ENCODE measurements at places on chromosomes 4 and X.

DNA sequence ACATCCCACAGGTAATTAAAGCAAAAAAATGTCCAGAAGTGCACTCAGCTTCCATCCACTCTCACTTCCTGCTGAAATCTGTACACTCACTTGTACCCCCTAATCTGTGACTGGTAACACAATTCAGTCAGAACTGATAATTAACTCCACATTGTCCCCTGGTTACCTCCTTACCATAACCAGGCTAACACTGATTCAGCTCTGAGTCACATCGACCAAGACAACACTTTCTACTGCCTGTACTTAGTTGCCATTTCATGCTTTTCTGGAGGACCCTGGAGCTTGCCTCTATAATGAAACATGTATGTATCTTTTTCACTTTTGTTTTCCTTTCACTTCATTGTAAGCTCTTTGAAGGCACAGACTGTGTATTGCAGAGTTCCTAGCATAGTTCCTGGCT lies 130.9 kb upstream of the GABRG1 start:
- no peak for DNase-seq

GRCh38 chr4:24574236-24574635 lies 10.1 kb downstream of the DHX15 start:
- DNase-seq = no peak

- DNase-seq = no peak
Observed at GRCh38 chrX:153411255-153411987, at the start of gene ZFP92. TSS of gene ZFP92 (plus strand) at chrX:153411472. CDS start at chrX:153418323, 6,851 bp downstream.

DNA sequence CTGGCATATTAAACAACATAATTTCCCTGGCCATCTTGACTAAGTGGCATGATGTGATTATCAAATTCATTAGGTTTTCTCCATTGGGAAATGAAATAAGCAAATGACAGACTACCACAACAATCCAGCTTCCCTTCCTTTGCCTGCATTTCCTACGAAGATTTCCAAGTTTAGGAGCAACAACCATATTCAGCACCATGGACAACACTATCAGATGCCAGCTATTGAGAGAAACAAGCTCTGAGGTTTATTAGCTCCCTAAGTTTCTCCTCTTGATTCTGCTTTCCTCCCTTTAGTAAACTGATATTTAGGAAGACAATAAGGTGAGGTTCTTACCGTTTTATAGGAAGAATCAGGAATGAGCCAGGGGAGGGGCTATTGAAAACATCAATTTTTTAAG lies 36.2 kb downstream of the DCX start:
- no peak for DNase-seq

DNA sequence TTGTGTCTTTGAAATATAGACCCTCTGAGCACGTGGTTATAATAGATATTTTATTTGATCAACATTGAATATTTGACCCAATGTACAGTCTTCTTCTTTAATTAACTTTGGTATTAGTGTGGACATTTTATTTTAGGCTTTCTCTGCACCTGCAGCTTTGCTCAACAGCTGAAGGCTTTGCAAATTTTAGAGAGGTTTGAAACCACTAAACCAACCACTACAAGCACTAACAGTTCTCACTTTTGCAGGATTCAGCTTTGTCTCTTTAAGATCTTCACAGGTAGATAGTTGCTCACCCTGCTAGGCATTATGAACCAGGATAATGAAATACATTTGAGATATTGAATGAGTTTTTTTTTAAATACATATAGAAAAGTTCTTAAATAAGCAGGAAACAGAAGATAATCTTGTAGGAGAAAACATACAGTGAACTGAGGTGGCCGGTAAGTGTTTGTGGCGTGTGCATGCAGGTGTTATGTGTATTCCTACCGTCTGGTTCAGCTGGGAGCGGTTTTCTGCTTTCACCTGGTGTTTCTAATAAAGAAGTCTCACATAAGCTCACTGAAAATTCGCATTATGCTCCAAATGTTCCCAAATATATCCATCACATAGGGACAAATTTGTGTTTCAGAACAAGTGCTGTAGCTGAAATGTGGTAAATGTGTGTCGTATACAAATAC lies 1508.3 kb upstream of the TENM3 start:
- no peak for DNase-seq

DNA sequence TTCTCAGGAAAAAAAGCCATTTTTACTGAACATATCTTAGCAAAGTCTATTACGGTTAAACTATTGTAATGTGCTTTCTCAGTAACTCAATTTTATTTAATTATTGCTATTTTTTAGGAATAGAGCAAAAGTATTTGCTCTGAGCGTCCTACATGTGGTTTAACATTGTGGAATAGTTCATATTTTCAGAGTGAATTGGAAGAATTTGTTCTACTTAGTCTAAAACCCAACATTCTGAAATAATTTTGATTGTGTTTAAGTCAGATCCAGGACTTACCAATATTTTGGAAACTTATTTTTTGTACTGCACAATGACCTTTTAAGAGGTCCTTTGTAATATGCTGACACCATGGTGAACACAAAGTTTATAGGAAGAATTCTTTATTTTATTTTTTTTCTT lies 27.2 kb downstream of the CXCL1 start:
- no peak for DNase-seq

- DNase-seq = no peak
Observed at GRCh38 chrX:155215443-155216178, 649 bp upstream of the VBP1 start.

GRCh38 chrX:131225078-131225477 lies 64.0 kb downstream of the IGSF1 start:
- no peak for DNase-seq

DNA sequence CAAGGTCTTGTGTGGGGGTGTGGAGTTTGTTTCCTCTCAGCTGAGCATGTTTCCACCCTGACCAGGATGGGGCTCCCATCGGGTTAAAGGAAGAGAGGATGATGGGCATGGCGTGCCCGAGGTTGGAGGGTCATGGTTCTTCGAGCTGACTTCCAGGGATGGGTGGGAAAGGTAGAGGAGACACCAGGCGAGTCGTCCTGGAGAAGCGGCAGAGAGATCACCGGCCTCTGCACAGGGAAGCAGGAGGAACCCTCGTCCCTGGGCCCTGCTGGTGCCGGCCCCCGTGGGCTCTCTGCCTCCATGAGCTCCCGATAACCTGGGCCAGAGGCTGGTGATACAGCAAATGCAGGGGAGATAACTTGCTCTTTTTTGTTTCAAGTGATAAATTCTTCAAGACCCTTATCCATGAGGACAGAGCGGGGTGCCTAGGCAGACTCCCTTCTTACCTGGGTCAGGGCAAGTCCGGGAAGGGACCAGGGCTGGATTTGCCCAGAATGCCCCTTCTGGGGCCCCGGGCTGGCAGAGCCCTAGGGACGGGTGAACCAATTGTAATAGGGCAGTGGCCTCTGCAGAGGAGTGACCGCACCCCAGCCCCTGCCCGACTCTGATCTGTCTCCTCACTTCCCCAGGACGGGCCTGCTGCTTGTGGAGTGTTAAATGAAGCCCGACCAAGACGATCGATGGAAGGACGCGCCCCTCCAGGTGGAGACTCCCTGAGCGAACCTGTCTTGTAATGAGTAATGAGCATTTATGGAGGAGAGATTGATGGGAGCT lies 63.0 kb downstream of the CPZ start:
- DNase-seq = no peak
